ENCODE measurements at places on chromosomes 11 and 22.

GRCh38 chr11:17640493-17641164 is 78.7 kb upstream of the MYOD1 start:
- no peak for DNase-seq

GRCh38 chr11:110907629-110908028 is 195.4 kb upstream of the ARHGAP20 start:
- DNase-seq: peak; percentile 83

GRCh38 chr22:49683032-49683431 is 144.6 kb downstream of the BRD1 start:
- DNase-seq: no peak

- DNase-seq: no peak
These were observed 190.2 kb downstream of the SWAP70 start for GRCh38 chr11:9853929-9854552.

DNA sequence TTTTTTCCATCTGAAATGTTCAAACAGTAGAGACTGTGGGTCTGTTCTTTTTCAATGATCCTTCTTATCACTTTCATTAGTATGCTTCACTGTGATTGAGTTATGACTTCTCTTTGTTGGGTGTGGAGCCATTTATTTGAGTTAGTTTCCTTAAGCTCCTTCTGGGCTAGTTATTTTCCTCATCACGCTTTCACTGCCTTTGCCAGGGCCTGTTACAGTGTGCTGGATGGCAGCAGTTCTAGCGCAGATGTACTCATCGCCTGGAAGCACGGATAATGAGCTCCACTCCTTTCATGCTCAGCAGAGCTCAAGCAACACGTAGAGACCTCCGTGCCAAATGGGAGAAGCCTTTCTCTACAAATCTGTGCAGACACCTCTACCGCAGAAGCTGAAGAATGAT is 7.0 kb upstream of the ARHGAP42 start:
- DNase-seq: no peak

GRCh38 chr11:134052988-134053945 is 15.6 kb upstream of the JAM3 start:
- DNase-seq: no peak

DNA sequence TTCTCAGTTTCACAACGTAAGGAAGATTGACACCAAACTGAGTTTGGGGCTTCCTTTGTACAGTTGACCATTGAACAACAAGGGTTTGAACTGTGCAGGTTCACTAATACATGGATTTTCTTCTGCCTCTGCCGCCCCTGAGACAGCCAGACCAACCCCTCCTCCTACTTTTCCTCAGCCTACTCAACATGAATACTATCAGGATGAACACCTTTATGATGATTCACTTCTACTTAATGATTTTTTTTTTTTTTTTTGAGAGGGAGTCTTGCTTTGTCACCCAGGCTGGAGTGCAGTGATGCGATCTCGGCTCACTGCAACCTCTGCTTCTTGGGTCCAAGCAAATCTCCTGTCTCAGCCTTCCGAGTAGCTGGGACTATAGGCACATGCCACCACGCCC is 14.6 kb downstream of the RBM4 start:
- no peak for DNase-seq

DNA sequence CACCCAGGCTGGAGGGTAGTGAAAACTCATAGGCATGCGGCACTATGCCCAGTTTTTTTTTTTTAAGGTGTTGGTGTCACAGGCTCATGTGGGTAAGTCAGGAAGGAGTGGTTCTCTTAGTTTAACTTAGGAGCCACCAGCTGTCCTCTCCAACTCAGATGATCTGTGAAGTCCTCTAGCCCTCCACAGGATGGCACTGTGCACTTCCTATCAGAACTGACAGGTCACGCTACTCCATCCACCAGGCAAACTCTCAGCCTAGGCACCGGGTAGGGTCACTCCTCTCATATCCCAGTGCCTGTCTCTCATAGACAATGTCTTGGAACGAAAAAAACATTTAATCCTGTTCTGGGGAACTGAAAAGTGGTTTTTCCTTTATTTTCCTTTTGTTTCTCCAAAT is 16.5 kb downstream of the NAP1L4 start:
- DNase-seq: no peak

GRCh38 chr11:96622026-96622634 is 232.3 kb downstream of the JRKL start:
- no peak for DNase-seq

DNA sequence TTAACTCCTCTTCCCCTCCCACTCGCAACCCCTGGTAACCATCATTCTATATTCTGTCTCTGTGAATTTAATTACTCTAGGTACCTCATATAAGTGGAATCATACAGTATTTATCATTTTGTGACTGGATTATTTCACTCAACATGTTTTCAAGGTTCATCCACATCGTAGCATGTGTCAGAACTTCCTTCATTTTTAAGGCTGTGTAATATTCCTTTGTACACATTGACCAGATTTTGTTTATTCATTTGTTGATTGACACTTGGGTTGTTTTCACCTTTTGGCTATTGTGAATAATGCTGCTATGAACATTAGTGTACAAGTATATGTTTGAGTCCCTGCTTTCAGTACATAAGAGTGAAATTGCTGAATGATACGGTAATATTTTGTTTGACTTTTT is 2.7 kb upstream of the GNB1L start:
- DNase-seq: no peak

DNA sequence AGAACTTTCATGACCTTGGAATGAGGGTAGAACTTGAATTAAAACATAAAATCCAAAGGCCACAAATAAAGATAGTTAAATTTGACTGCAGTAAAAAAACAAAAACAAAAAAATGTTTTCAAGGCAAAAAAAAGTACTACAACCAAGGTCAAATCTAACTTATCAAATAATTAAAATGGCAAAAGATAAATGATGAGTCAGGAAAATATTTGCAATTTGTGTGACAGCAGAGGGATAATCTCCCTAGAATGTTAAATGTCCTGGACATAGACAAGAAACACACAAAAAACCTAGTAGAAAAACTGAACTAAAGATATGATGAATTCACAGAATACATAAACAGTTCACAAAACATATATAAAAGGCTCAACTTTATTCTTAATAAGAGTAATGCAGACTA is 110.2 kb upstream of the TEAD1 start:
- no peak for DNase-seq

GRCh38 chr22:28229566-28230485 is 310.8 kb upstream of the PITPNB start:
- no peak for DNase-seq

DNA sequence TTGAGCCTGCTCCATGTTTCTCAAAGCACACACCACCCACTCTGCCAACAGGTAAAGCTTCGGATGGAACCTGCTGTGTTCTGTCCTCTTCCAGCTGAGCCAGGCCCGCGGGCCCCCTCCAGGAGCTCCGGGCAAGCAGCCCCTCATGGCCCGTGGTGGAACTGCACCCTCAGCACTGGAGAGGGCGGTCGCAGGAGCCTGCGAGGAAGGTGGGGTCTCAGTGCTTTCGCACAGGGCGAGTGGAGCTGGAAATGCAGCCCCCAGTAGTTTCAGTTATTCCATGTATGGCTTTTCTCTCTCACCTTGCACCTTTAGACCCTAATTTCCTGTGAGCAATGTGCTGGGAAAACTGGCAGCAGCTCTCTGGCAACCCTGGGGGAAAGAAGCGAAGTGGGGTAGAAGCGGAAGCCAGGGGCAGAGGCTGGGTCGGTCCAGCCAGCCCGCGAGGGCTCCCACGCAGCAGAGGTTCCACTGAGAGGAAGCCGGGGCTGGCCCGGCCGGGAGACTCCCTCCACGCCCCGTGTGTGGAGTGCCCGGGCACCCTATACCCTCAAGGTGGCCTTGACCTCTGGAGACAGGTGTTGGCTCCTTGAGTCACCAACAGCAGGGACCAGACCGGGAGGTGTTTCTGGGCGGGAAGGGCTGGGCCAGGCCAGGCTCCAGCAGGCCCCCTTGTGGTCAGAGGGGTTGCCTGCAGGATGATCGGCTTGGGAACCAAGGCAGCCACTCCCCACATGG is 119.9 kb upstream of the TMEM45B start:
- no peak for DNase-seq

All from AG09309 (cell line).